ENCODE measurements at places on chromosomes 16 and 17. TPM values are rescaled to one million over a fixed set of nuclear protein-coding genes. Genes with fewer than 3 reads are reported as not detected.

The VMO1 gene
- 1.5 TPM for total RNA-seq

The RPS15A gene
- total RNA-seq, result 1,952 TPM

The RAB26 gene
- total RNA-seq, result 0.51 TPM

The ATF7IP2 gene
- total RNA-seq, result 1.2 TPM

The PPL gene
- total RNA-seq, result 50.5 TPM

The C17orf100 gene
- 0.33 TPM for total RNA-seq
